ENCODE measurements at places on chromosomes 5 and 9.
A peak's percentile ranks its signal among the peaks of the same experiment; 100 is the strongest.

DNA sequence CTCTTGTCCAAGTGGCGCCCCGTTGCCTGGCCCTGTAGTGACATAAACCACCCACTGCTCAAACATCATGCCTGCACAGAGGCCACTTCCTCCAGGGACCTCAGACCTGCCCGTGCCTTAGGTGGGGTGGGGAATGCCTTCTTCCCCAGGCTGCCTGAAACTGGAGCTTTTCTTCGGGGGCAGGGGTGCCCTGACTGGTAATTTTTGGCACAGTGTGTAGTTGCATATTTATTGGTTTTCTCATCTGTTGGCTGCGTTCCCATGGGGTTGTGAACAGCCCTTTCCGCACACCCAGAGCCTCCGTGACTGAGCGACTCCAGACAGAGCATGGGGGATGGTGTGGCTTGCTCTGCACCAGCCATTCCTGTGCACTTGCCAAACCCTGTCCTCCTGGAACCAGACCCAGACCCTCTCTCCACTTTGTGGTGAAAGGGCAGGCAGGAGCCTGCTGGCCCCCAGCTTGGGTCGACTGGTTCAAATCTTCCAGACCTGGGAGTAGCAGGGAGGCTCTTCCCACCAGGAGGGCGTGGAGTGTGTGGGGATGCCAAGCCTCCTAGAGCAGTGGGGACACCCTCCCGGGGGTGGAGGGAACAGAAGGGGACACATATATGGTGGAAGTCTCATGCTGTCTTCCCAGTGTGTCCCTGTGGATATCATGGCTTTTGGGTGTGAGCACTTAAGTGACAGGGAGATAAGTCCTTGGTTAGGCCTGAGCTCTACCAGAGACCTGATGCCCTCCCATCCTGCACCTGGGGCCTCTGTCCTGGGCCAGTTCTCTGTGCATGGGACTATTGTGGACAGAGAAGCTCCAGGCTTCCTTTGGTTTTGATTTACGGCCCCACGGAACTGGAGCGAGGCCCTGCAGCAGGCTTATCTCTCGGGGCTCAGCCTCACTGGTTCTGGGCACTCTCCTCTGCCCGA, 39.6 kb downstream of the WNK2 start:
- DNase-seq = no peak

DNA sequence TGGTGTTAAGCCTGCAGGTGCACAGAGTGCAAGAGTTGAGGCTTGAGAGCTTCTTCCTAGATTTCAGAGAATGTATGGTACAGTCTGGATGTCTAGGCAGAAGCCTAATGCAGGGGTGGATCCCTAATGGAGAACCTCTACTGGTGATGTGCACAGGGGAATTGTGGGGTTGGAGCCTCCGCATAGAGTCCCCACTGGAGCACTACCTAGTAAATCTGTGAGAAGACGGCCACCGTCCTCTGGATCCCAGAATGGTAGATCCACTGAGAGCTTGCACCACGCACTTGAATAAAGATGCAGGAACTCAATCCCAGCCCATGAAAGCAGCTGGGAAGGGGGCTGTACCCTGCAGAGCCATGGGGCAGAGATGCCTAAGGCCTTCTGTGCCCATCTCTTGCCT, 699.4 kb upstream of the FAM174A start:
- no peak for DNase-seq

GRCh38 chr5:143791848-143792731, 19.9 kb upstream of the HMHB1 start:
- peak; percentile 36 for DNase-seq

- no peak for DNase-seq
Observed at GRCh38 chr5:51902512-51902911, 519.3 kb downstream of the ISL1 start.

DNA sequence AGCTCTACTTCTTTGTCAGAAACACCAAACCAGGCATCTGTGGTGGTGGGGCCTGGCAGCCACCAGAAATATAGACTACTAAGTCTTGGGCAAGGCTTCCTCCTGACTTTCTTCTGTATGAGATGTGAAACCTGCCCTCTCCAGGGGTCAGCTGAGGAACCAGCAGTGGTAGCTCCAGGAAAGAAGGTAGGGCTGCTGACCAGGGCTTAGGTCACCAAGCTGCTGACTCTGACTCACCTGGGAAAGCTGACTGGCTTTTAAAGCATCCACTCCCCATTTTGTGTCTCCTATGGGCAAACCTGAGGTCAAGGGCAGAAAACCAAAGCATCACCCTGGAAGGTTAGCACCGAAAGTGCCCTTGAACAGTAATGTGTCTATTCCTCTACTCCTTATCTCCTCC, 10.4 kb upstream of the SH3TC2 start:
- no peak for DNase-seq

GRCh38 chr5:4551034-4551433, 589.1 kb upstream of the ADAMTS16 start:
- DNase-seq = no peak

GRCh38 chr5:129474544-129474943, 14.4 kb downstream of the ADAMTS19 start:
- DNase-seq = no peak

- DNase-seq = no peak
Observed at GRCh38 chr5:171436804-171437285, 17.4 kb downstream of the FGF18 start.
